ENCODE measurements at places on chromosomes 6 and 20. TPM values are rescaled to one million over a fixed set of nuclear protein-coding genes. Genes with fewer than 3 reads are reported as not detected.

The EPB41L1 gene
- total RNA-seq = 56.8 TPM

The CYP21A2 gene
- total RNA-seq = not detected

The FHL5 gene
- total RNA-seq = 4.5 TPM

The HLA-DOA gene
- 8.2 TPM for total RNA-seq

The GHRH gene
- not detected for total RNA-seq
